ENCODE measurements at places on chromosomes 2 and 18.

- no peak for DNase-seq
Observed at GRCh38 chr2:38260469-38260868, 116.6 kb downstream of the ATL2 start.

- no peak for DNase-seq
Observed at GRCh38 chr2:177529166-177529565, 136.6 kb downstream of the AGPS start.

DNA sequence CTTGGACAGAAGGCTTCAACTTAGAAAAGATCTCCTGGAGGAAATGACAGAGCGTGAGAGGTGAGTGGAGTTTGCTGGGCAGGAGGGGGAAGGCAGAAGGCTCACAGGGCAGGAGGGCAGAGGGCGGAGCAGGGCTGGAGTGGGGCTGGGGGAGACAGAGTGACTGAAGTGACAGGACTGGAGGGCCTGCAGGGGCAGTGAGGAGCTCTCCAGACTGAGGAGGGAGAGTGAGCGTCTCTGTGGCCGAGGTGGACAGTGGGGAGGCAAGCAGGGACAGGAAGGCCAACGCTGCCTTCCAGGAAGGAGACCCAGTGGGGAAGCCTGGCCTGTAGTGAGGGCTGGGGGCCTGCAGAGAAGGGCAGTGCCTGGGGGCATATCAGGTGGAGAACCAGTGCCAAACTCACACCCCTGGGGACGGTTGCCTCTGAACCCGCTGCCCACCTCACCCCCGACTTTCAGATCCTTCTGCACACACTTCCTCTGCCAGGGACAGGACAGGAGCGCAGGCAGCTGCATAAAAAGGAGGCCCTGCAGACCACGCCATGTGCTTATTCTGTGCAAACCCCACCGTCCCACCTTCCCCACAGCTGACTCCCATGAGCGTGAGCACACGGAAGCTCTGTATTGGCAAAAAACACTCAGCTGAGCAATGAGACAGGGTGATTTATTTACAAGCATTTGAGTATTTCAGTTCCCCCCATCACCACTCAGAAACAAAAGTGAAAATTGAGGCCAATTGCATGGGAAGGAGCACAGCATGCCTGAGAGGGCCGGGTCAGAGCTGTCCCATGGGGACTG is 244.3 kb downstream of the FAM210A start:
- no peak for DNase-seq

DNA sequence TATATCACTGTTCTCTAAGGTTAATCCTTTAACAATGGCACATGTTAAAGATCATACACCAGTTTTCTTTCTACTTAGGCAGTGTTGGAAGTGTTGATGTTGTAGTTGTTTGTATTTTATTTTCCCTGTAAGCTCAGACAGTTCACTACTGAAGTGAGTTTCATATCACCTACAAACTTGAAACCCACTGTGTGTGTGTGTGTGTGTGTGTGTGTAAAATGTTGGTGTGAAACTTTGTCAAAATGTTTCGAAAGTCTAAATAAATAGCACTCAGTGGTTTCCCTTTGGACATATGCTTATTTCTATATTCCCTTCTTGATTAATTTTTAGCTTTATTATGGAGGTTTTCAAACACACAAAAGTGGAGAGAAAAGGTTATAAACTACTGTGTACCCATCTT is 79.8 kb upstream of the CAVIN2 start:
- no peak for DNase-seq

DNA sequence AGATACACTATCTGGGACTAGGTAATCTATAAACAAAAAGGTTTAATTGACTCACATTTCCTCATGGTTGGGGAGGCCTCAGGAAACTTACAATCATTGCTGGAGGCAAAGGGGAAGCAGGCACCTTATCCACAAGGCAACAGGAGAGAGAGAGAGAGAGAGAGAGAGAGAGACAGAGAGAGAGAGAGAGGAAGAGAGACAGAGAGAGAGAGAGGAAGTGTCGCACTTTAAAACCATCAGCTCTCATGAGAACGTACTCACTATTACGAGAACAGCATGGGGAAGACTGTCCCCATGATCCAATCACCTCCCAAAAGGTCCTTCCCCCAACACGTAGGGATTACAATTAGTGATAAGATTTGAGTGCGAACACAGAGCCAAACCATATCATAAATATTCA is 253.5 kb upstream of the TRIB2 start:
- no peak for DNase-seq

- DNase-seq, result no peak
Observed at GRCh38 chr18:44079606-44080005, 601.1 kb upstream of the SETBP1 start.

DNA sequence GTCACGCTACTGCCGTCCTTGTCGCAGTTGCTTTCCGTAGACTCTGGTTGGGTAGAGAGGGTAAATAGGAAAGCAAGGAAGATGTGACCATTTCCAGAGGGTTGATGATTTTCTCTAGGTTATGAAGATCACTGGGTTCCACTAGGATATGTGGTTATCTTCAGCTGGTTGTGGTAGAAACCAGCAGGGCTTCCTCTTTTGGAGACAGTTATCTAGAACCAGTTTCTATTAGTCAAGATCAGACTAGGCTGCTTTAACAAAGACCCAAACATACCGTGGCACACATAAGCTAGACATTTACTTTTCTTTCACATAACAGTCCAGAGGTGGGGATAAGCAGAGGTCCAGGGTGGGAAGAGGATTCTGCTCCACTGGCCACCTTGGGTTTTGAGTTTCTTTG is 59.6 kb downstream of the FASTKD2 start:
- no peak for DNase-seq

DNA sequence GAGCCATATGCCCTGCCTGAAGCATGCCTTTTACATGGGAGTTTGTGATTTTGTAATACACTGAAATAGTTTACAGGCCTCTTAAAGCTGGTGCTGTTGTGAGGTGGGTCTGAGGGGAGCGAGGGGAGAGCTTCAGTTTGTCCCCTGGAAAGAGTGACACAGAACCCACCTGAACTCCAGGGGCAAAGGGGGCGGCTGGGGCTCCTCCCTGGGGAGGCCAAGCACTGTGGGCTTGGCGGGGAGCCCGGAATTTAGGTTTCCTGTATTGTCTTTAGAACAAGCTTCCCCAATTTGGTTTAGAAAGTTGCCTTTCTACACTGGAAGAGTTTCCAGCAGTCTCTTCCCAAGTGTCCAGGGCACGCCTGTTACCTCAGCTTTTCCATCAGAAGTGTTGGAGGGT is 75.7 kb downstream of the VAPA start:
- no peak for DNase-seq

- DNase-seq, result no peak
Observed at GRCh38 chr2:30466216-30466615, 19.2 kb downstream of the LCLAT1 start.

DNA sequence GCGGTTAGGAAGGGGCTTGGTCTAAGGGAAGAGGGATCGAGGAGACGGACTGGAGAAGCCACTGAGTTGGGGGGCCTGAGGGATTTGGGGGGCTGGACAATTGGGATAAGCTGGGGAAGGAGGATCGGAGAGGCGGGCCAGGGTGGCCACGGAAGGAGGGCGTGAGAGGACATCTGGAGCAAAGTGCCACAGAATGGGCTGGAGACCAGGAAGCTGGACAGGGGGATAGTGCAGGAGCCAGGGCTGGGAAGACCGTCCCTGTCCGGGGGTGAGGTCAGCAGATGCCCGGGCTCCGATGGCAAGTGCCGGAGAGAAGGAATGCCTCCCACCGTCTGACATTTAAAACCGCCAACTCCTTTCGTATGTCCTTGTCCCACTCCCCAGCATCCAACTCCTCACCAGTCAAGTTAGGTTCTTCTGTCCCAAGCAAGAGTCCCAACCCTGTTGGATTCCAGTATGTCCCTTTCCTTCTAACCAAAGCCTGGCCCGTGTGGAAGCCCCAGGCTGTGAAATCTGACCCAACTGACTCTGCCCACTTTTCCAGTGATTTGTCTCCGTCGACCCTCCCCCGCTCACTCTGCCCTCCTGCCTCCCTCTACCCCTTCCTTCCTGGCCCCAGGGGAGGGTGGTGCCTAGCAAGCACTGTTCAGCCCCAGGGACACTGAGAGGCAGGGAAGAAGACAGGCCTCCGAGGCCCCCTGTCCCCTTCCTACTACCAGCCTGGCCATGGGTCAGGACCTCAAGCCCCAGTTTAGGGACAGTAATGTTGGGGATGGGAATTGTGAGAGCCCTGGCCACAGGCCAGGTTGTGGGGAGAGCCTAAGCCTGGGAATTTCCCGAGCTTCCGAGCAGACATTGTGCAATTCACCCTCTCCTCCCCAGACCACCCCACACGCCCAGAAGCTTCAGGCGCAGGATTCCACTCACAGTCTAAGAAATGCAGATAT is 31.5 kb upstream of the TMBIM1 start:
- DNase-seq, result peak; percentile 21

DNA sequence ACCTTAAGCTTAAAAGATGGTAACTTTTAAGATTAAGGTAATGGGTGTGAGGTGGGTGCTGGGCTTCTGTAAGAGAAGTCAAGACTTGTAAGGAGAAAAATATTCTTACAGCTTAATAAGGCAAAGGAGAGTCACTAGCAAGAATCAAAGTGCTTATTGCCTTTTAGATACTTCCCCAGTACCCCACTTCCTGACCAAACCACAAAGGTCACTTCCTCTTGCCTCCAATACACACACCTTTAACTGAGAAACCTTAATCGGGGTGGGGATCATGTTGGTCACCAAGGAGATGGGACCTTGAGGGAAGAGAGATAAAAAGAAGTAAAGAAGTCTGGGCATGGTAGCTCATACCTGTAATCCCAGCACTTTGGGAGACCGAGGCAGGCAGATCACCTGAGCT is 10.6 kb upstream of the ATG16L1 start:
- no peak for DNase-seq

- no peak for DNase-seq
Observed at GRCh38 chr2:25615920-25616319, 57.5 kb downstream of the DTNB start.

GRCh38 chr2:84782717-84783442 is 98.0 kb downstream of the TRABD2A start:
- no peak for DNase-seq

- DNase-seq, result no peak
Observed at GRCh38 chr2:201183365-201183727, 405 bp downstream of the CASP10 start.

- no peak for DNase-seq
Observed at GRCh38 chr2:120538691-120539423, 192.9 kb downstream of the INHBB start.

DNA sequence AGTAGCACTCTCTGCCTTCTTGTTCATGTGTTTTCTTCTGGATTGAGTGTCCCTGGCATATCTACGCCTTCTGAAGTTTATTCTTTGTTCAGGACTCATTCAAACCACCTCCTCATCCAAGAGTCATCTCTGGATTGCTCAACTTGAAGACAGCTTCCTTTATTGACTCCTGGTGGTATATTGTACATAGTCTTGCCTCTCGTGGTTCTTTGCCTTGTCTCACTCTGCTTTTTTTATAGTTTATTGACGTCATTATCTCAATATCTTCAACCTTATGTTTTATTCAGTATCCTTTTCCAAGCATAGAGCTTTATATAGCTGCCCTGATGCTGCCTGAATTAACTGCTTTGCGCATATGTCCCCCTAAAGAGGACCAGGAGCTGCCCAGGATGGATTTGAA is 161.7 kb downstream of the INSIG2 start:
- DNase-seq, result no peak

DNA sequence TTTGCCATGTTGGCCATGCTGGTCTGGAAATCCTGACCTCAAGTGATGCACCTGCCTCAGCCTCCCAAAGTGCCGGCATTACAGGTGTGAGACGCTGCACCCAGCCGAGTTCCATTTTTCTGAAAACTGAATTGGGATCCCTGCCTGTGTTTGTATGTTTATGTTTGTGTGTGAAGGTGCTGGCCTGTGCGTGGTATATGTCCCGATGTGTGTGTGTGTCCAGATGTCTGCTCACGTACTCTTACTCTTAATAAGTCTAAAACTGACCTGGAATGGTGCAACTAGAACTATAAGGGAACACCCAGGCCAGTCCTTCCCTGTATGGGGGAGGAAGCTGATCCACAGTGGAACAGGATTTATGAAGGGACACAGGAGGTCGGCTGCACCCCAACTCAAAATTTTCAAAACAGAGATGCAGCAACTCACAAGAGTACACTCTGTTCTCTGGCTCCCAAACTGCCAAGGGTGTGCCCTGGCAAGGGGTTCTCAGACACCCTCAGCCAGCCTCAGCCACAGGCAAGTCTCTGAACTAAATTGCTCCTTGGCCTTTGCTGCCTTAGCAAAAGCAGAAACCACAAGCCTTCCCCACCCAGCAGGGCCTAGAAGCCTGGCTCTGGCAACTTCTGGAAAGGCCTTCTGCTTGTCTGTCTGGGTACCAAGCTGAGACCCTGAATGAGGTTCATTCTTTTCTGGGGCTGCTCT is 36.5 kb downstream of the RHOB start:
- DNase-seq, result no peak

DNA sequence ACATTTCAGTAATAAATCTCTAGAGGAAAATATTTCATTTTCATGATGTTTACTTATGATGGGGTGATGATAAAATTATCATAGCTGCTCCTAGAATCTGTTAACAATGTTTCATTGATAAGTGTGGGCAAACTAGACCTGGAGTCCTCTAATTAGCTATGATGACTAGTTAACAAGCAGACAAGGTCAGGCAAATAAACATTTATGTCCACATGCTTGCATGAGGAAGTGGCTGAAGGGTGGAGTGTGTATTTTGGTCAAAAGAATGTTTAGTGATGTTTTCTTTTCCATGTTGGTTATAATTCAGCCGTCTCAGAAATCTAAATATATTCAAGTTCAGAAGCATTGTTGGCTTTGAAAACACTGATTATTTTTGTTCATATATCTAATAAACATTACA is 99.9 kb upstream of the FN1 start:
- no peak for DNase-seq

DNA sequence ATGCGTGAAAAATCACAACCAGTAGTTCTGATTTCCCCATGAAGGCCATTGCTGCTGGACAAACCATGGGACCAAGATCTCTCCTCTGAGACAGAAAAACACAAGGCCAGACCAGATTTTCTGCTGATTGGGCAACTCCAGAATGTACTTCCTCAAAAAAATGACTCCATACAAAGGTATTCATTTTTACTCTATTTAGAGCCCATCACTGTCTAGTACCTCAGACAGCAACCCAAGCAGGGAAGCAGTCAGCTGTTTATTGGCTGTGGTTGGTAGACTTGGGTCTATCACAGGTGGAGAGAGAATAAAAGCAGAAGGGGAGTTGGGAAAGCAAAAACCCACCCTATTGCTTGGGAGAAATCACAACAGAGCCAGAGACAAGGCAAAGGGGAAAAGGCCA is 219.9 kb downstream of the PIK3C3 start:
- DNase-seq, result no peak
